ENCODE measurements at places on chromosomes 12 and 14.

DNA sequence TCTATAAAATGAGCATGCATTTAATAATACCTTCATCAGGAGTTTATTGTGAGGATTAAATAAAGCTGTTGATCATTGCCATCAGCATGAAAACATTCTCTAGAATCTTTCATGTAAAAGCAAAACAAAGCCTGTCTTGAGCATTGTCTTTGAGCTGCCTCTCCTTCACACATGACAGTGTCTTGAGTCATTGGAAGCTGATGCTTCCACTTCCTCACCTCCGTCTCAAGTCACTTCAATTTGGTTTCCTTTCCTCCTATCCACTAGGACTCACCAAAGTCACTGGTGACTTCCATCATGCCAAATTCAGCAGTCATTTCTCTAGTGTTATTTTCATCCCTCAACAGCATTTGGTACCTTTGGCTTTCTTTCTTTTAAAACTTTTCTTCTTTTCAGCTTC, 31.6 kb upstream of the MYBPC1 start:
- DNase-seq = no peak

GRCh38 chr14:21558703-21559170, 21.1 kb downstream of the OR10G3 start:
- DNase-seq = no peak

- no peak for DNase-seq
These were observed 68.8 kb upstream of the SFSWAP start for GRCh38 chr12:131642101-131642540.

DNA sequence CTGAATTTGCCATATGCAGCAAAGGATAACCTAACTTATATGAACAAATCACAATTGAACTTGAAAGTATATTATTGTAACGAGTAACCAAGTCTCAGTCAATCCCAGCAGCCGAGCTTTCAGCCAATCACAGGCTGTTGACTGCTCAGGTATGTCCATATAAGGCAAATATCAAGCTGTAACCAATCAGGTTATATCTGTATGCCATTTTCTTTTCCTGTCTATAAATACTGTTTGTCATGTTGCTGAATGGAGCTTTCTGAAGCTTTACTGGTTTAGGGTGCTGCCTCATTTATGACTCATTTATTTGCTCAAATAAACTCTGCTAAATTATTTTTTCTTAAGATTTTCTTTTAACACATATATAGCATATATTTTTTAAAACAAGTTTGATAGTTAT, 1059.5 kb downstream of the GALC start:
- no peak for DNase-seq

GRCh38 chr12:49187184-49187583, 1.7 kb downstream of the TUBA1A start:
- peak; percentile 81 for DNase-seq

- DNase-seq = peak; percentile 34
These were observed 795 bp downstream of the STAT6 start for GRCh38 chr12:57110104-57111030.

DNA sequence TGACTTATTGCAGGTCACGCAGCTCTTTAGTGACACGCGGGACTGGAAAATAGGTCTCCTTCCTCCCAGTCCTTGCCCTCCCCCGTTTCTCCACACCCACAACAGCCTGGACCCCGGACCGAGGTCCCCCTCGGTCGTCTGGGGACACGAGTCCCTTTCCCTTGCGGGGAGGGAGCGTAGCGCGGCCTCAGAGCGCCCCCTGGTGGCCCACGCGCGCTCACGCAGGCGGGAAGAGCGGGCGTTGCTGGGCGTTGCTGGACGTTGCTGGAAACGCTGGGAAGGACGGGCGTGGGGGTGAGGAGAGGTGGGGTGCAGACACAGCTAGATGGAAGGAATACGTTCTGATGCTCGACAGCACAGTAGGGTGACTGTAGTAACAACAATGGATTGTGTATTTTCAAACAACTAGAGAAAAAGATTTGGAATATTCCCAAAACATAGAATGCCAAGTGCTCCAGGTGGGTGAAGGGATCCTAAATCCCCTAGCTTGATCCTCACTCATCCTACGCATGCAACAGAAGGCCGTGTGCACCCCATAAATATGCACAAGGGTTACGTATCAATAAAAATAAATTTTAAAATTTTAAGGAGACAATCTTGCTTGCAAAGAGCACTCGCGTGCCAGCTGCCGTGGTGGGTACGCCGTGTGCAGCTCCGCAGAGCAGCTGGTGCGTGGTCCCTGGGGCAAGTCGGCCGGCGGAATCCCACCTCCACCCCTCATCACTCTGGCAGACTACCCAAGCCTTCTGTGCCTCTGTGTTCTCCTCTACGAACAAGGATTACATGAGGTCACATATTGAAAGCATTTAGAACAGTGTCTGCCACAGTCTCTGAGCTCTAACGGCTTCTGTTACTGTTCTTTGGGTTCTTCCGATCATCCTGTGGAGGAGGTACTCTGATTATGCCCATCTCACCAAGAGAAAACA, 87.4 kb downstream of the B4GALNT3 start:
- DNase-seq = no peak

DNA sequence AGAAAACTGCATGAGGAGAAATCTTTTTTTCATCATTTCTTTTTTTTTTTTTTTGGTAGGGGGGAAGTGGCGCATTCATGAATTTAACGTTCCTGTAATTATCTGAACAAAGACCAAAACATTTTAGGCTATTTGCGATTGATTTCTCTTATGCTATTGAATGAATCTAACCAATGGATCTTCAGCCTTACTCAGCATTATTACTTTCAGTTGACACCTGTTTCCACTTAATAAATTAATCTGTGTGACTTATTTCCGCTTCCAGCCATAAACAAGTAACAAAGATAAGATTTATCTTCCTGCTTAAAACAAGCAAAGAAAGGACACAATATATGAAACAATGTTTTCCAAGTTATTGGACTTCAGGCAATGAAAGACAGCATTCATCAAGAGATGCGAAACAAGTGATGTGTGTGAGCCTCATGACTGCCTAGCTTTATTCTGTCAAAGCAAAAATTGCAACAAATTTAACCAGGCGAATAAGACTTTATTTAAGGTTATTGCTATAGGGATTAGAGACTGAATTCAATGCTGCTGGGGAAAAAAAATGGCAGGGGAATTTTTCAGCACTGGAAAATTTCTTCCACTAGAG, 1026.9 kb downstream of the LRFN5 start:
- DNase-seq = no peak

GRCh38 chr12:6872073-6873048, 742 bp downstream of the SPSB2 start:
- DNase-seq = peak; percentile 52

- DNase-seq = peak; percentile 7
These were observed 7.3 kb upstream of the FIGNL2 start for GRCh38 chr12:51855586-51856428.

DNA sequence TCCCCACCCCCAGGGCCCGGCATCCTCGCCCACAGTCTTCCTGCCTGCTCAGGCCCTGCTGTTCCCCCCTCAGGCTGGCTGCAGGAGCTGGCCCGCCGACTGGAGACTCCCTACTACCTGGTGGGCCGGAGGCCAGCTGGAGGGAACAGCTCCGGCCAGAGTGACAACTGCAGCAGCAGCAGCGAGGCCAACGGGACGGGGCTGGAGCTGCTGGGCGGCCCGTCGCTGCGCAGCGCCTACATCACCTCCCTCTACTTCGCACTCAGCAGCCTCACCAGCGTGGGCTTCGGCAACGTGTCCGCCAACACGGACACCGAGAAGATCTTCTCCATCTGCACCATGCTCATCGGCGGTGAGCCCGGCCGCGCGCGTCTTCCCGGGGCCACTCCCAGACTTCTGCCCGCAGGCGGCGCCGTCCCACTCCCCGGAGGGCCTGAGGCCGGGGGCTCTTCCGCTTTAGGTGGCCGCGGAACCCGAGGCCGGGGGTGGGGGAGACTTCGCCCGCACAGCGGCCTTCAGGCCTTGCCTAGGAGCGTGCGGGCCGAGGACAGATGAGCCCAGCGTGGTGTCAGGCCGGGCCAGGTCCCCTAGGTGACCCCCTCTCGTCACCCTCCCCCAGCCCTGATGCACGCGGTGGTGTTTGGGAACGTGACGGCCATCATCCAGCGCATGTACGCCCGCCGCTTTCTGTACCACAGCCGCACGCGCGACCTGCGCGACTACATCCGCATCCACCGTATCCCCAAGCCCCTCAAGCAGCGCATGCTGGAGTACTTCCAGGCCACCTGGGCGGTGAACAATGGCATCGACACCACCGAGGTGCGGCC, 10.2 kb downstream of the KCNH3 start:
- DNase-seq = no peak

GRCh38 chr12:109630815-109631214, 57.2 kb downstream of the MVK start:
- no peak for DNase-seq

DNA sequence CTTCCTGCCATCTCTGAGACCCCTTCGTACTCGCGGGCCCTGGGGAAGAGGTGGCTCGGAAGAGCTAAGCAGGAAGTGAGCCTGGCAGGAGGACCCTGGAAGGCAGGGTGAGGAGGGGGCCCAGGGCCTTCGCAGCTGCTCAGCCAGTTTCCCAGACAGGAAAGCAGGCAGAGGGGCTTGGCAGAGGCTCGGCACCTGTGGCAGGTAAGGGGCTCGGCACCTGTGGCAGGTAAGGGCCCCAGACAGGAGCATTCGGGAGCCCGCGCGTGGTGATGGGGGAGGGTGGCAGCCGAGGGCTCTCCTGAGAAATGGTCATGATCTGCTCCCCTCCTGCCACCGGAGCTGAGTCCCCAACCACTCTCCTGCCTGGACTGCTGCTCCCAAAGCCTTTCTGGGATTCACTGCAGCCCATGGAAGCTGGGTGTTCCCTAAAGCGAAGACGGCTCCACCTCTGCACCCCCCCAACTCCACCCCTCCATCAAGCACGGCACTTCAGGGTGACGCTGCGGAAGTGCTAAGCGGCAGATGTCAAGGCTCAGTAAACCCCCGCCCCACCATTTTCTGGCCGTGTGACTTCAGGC, 63.2 kb downstream of the PRIMA1 start:
- DNase-seq = no peak

DNA sequence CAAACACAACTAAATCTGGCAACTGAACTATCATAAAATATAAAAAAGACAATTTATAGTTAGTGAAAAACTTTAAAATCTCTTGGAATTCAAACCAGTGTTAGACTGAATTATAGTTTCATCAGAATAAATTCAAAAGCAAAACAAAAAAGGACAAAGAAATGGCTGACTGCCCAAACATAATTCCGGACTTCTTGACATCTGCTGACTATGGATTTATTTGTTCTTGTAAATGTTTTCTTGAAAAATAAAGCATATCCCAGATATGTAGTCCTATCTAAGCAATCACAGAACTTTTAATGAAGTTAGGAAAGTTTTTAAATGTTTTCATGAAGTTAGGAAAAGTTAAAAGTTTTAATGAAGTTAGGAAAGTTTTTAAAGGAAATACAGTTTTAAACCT, 45.8 kb upstream of the CNTN1 start:
- DNase-seq = no peak

- DNase-seq = no peak
These were observed 20.5 kb upstream of the FAM181A start for GRCh38 chr14:93906341-93907329.

DNA sequence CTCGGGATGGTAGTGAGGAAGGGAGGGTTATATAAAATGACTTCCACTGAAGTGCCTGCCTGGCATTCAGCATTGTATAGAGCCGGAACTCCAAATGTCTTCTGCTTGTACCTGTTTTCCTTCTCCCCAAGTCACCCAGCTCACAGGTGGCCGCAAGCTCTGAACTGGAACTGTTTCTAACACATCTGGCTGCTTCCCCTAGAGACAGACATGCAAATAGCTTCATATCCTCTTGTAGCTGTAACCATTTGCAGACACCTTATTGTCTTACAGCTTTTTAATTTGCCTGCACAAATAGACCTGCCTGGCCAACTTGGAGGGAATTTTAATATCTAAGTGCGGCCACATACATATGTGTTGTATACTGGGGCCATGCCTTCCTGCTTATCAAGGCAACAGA, 126.0 kb downstream of the CHST11 start:
- DNase-seq = no peak

DNA sequence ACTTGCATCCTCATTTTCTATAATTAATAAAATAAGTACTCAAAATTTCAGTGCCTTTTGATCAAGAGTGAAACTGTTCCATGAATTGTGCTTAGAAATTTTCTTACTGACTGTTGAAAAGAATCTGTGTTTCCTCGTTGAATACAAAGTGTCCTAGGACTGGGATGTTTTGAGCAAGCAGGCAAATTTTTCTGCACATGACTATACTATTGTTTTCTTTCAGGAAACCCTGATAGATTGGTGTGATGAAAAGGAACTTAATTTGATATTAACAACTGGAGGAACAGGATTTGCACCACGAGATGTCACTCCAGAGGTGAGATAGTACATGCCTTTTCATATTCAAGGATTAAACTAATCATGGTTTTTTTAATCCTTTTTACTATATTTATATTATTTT, 316.3 kb downstream of the GPHN start:
- DNase-seq = no peak

GRCh38 chr14:23076785-23077408, 18.0 kb downstream of the ACIN1 start:
- DNase-seq = no peak

DNA sequence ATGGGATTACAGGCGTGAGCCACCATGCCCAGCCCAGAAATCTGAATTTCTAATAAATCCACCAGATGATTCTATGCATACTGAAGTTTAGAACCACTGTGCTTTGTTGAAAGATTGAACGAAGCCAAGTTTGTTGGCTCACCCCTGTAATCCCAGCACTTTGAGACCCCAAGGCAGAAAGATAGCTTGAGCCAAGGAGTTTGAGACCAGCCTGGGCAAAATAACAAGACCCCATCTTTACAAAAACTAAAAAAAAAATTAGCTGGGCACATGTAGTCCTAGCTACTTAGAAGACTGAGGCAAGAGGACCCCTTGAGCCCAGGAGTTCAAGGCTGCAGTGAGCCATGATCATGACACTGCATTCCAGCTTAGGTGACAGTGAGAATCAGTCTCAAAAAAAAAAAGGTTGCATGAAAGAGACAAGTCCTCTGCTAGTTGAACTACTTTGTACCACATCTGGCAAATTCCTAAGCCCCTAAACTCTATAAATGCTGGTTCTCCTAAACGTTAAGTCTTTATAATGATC, 1.7 kb upstream of the ABHD4 start:
- DNase-seq = no peak

DNA sequence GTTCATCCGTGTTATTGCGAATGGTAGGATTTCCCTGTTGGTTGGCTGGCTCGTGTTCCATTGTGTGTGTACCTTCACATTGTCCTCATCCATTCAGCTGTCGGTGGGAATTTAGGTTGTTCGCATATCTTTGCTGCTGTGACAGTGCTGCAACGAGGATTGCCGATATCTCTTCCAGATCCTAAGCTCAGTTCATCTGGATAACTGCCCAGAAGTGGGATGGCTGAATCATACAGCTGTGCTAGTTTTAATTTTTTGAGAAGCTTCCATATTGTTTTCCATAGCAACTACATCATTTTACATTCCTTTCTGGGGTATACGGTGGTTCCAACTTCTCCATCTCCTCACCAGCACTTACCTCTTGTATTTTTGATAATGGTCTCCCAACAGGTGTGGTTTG, 292.8 kb upstream of the SFSWAP start:
- DNase-seq = no peak

- peak; percentile 18 for DNase-seq
These were observed 631 bp downstream of the PPM1H start for GRCh38 chr12:62934239-62934798.

GRCh38 chr12:104877103-104877705, 80.9 kb downstream of the SLC41A2 start:
- DNase-seq = no peak

GRCh38 chr14:24399999-24400718, 1.4 kb downstream of the NYNRIN start:
- DNase-seq = no peak

- no peak for DNase-seq
These were observed 76.4 kb downstream of the FGD4 start for GRCh38 chr12:32475724-32476123.
